ENCODE measurements at places on chromosomes 2 and 18.

DNA sequence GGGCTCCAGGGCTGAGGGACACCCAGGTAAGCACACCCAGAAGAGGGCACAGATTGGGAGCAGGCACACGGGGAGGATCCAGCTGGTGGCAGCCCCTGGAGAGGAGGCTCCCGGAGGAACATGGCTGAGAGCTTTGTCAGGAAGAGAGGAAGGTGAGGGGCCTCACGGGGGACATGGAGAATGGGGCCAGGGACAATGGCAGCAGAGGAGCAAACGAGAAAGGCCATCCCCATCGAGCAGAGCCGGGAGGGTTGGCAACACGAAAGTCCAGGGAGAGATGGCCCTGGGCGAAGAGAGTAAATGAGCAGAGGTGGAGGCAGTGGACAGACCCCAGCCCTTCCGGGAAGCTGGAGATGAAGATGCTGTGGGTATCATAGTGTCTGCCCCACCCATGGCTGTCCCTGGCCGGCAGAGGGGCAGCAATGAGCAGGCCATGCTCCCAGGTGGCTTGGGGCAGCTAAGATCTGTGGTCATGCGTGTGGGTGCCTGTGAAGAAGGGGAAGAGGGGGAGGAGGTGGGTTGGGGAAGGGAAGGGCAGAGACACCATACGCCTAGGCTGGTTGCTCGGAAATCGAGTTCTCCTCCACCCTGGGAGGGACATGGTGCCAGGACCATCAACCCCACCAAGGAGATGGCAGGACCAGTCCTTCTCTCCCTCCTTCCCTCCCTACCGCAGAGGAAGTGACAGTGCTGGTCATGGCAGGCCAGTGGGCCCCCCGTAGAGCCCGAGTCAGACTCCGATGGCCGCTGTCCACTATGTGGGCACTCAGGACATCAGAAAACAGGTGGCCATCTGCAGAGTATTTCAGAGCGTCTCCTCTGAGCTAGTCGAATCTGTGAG is 191.7 kb downstream of the NDUFA10 start:
- peak; percentile 34 for DNase-seq

DNA sequence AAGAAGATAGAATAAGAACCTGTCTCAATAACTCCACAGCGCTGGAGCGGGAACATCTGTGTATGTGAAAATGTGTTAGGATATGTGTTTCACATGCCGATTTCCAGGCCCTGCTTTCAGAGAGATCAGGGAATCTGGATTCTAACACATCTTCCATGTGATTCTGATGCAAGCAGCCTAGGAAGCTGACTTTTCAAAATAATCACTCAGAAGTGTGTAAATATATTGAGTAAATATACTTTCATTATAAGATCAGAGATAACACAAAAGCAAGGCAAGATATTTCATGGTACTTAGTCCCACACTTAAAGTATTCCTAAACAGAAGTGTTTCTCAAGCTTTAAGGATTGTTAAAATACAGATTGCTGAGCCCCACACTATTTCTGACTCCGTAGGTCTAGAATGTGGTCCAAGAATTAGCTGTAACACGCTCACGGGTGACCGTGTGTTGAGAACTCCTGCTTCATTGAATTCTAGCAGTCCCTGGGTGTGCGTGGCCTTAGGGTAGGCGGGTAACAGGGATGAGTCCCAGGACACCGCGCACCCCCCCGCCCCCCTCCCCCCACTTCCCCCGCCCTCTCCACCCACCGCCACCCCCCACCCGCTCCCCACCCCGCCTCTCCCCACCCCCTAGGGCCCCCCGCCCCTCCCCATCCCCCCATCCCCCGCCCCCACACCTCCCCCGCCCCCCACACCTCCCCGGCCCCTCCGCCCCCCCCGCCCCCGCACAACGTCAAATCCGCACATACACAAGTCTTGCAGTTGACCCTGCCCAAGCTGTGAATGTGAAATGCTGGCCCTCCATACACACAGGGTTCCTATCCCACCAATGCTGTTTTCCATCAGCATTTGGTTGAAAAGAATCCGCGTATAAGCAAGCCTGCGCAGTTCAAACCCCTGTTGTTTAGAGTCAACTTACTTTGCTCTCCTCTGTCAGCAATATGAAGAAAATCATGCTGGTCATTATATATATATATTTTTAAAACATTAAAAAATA is 94.2 kb upstream of the SLC39A10 start:
- DNase-seq = no peak

GRCh38 chr2:218430721-218431120 is 11.8 kb downstream of the VIL1 start:
- DNase-seq = no peak

DNA sequence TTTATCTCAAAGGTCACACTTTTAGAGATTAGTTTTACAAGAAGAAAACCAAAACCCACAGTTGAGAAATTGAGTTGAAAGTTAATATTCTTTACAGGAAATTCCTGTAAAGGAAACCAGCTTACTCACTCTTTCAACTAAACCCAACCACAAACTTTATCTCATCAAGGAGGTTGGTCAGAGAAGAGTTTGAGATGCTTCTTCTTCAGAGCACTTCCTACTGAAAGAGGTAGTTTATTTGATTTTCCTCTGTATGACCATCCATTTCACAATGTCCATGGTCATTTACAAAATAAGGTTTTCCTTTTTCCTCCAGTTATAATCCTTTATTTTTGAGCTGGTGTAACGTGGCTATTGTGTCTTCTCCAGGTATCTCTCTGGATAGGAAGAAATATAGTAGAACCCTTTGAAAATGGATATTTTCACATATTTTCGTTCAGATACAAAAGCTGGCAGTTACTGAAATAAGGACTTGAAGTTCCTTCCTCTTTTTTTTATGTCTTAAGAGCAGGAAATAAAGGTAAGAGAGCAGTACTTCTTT is 4.5 kb upstream of the IL18RAP start:
- no peak for DNase-seq

DNA sequence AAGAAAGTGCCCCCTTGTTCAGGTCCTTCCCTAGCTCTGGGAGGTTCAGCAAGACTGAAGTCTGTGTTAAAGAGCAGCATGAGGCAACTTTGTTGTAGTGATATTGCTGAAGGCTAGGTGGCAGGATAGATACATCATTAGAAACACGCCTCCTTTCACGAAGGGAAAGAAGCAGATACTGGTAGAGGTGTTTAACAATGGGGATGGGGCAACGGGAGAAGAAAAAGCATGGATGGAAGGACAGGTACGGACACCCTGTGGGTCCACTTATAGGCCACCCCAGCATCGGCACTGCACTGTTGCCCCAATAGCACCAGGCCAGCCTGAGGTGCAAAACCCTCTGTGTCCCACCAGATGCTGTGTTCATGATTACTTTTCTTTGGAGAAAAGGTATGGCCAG is 3.5 kb upstream of the IGFBP5 start:
- DNase-seq = no peak

All from left lobe of liver (tissue), 2 donors.